ENCODE measurements at places on chromosomes 3 and 15.

DNA sequence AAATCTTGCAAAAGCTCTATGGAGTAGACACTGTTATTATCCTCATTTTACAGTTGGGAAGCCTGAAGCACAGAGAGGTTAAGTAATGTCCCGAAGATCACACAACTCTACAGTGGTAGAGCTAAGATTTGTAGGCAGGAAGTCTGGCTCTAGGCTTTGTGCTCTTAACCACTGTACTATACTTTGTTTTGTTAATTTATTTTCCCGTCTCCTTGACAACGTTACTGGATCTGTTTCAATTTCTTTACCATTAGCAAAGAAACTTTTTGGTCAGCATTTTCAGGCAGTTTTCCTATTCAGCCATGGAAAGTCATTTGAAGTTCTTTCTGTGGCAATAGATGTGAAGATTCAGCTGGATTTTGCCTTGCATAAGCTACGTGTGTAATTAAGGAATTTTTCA lies 51.7 kb downstream of the OTOL1 start:
- no peak for DNase-seq

- no peak for DNase-seq
Observed at GRCh38 chr3:100647657-100648056, 38.3 kb downstream of the ADGRG7 start.

- DNase-seq, result no peak
Observed at GRCh38 chr3:17129556-17129955, 244.8 kb downstream of the PLCL2 start.

- no peak for DNase-seq
Observed at GRCh38 chr15:68234060-68234459, 4.5 kb upstream of the CLN6 start.

- no peak for DNase-seq
Observed at GRCh38 chr3:150220799-150221198, 187.3 kb upstream of the TSC22D2 start.

- DNase-seq, result no peak
Observed at GRCh38 chr3:58742239-58742638, 75.7 kb upstream of the FAM3D start.

GRCh38 chr15:85839643-85840042 lies 44.9 kb upstream of the KLHL25 start:
- no peak for DNase-seq
